ENCODE measurements at places on chromosomes 3 and 15.

DNA sequence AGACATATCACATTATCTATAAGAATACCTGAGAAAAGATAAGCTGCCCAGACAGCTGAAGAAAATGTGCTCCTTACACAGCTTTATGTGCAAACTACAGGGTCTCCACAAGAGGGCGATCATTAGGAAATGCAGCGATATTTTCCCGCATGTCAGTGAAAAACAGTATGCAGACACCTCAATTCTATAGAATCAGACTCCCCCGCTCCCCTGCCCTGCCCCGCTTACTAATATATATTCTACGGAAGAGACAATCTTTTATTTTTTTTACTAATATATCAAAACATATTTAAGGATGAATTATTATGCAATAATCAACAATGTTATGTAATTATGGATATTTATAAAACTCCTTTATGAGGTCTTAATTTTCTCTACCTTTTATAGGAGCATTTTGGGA, 681.3 kb downstream of the ROBO1 start:
- no peak for DNase-seq

DNA sequence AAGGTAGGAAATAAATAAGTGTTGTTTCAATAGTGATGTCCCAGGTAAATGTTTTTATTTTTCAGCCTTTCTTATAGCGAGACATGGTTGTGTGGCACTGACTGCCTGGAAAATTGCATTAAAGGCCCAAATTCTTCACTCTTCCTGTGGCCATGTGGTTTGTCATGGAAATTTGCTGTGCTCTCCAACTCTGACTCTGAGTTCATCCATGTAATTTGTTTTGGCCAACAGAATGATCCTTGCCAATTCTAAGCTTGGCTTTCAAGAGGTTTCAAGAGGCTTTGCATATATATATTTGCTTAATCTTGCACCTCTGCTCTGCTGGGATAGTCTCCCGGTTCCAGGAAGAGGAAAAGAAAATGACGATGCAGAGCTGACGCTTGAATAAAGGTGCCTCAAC, 107.5 kb upstream of the ARHGEF26 start:
- DNase-seq = no peak

DNA sequence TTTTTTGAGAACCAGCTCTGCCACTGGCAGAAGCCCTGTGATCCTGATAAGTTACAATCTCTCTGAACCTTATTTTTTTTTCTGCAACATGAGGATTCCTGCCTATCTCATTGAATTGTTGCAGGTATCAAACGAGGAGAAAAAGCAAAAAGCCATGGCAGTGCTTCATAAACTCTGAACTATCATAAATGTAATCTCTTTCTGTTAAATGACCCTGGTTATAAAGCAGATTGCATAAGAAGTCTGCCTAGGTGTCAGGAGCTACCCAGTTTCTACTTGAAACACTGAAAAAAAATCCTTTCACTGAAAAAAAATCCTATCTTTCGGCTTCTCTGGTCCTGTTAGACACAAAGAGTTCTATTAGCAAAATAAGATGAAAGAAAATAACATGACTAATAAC, 172.7 kb downstream of the FAM43A start:
- no peak for DNase-seq

GRCh38 chr3:51974277-51974962, 444 bp upstream of the ABHD14A start:
- DNase-seq = no peak

DNA sequence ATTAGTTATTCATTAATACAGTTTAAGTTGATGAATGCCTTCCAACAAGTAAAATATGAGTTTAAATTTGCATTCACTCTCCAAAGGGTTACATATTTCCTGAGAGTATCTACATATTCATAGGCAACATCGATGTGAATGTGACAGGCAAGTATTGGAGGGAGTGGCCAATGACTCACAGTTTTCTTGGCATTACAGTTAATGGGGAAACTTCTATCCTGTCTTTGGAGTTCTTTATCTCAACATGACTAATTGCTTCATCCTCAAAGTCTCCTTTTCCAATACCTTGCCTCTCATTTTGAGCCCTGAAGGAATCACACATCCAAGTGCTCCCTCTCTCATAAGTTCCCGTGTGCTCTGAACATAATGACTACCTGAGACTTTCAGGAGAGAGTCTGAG, 439.7 kb upstream of the FRG2C start:
- DNase-seq = no peak

GRCh38 chr3:160851629-160852210, 95.7 kb downstream of the PPM1L start:
- no peak for DNase-seq

- peak; percentile 41 for DNase-seq
Measured at GRCh38 chr3:188000361-188000861, 153.5 kb upstream of the LPP start.

DNA sequence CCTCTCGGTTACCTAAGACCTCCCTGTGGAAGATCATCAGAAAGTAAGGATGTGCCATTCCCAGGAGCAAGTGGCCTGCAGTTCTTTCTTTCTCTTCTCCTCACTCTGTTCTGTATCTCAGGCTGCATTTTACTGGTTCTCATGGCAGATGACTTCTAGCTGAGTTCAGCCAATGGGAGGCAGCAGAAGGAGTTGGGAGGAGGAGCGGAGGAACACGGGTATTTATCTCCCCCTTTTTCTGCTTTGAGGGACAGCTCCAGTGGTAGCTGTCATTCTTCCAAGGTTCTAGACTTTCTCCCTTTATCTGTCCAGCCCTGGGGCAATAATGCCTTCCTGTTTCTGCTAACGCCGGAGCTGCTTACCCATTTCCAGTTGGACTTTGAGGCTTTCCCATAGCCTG, 339.9 kb downstream of the NR2F2 start:
- no peak for DNase-seq

DNA sequence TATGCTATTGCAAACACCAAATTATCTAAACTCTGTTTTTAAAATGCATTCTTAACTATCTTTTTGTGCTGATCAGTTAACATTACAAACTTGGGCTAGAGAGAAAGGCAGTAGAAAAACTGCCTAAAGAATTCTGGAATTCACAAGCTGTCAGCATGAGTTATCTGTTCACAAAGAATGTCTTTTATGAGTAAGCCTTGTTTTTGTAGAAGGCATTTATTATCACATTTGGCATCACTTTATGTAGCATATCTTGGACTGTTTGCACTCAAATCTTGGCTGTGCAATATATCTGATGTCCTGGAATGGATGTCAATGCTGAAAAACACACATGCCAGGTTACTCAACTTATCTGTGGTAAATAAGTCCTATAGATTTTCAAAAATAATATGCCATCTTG, 15.5 kb upstream of the BCHE start:
- no peak for DNase-seq

DNA sequence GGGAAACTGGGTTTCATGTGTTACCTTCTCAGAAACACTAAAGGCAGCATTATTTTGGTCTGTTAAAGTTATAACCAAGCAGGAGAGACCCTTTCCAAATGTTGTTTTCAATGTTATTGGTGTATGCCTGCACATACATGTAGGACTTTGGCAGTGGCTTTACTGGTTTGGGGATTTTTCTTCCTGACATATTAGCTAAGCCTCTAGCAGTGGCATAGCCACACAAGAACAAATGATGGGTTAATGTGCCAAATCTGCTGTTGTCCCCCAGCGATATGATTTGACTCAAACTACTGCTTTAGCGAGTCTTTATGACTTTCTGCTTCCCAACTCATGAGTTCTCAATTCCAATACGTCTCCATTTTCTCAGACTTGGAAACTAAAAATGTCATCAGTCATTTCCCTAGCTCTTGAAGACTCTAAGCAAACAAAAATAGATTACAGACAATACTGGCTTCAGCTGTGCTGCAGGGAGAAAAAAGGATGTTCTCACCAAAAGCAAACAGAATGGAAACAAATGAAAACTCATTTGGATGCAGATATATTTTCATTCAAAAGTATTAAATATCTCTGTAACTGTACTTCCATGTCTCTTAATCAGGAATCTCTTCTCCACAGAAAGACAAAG, 29.6 kb downstream of the TPM1 start:
- DNase-seq = no peak
